Right ventricle myocardium superior (tissue), 1 donor: ENCODE measurements at places on chromosomes 11 and 22.

DNA sequence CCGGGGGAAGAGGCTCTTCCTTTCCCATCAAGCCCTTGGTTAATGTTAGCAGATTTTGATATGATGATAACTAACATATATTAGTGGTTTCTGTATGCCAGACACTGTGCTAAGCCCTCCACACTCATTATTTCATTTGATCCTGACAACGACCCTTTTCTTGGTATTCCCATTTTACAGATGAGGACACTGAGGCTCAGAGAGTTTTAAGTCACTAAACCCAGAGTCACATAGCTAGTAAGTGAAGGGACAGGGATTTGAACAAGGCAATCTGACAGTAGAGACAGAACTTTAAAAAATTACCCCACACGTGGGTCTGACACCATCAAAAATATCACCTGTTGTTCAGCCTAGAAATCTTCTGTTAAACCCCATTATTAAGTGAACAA is 22.4 kb downstream of the POU2AF1 start:
- no peak for DNase-seq

DNA sequence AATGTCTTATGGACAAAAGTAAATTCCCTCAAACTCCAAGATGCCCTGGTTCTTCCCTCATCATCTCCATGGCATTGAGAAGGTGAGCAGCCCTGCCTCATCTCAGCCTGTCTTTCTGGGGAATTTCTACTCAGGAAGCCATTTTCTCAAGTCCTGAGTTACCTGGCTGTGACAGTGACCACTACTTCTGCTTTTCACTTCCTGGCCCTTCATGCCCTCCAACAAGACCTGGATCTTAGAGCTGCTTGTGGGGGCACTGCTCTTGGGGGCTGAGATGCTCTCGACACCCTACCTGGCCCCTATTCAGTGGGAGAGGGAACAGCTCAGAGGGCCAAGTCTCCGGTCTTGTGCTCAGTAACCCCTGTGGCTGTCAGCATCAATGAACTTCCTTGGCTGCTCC is 5.5 kb upstream of the IGSF22 start:
- DNase-seq: no peak

GRCh38 chr11:68470304-68470811 is 9.8 kb downstream of the PPP6R3 start:
- no peak for DNase-seq

GRCh38 chr22:48666620-48667019 is 1161.1 kb downstream of the BRD1 start:
- peak; percentile 6 for DNase-seq

DNA sequence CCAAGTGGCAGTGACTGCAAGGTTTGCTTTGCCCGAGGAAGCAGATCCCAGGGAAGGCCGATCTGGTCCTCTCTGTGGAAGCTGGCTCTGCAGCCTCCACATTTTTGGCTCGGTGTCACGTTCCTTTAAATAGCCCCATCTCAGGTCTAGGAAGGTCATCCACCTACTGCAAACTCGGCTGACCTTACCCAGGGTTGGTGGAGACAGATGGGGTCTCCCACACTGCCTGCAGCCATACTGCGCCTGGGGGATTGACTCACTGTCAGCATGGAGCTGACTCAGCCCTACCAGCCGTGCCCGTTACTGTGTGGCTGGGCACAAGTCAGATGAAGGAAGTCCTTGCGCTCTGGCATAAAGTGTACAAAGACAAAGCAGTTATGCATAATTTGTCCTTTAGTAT is 16.9 kb downstream of the CDPF1 start:
- DNase-seq: peak; percentile 66

GRCh38 chr22:39985383-39986035 is 9.2 kb upstream of the FAM83F start:
- DNase-seq: no peak

GRCh38 chr11:17642980-17643379 is 76.4 kb upstream of the MYOD1 start:
- no peak for DNase-seq

GRCh38 chr11:125588505-125588904 is 4.1 kb upstream of the STT3A start:
- DNase-seq: no peak

DNA sequence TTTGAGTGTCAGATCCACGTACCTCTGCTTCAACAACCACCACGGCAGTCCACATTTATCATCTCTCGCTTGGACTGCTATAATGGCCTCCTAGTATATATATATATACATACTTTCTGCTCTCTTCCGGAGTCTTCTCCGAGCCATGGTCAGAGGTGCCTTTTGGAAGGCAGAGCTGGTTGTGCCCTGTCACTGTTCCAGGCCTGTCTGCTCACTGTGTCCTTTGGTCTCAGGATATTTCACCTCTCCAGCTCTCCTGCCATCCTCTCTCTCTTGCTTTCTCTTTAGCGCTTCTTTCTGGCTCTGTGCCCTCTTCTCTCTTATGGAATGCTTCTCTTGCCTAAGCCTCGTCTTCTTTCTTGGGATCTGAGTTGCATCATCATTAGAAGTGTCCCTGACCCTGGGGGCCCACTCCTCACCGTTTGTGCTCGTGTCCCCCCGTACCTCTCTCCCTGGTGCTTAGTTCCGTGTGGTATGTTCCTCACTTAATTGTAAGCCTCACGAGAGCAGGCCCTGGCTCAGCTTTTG is 86.1 kb upstream of the RASSF10 start:
- no peak for DNase-seq
